Upper lobe of right lung (tissue), 1 donor: ENCODE measurements at places on chromosomes 2 and 18. TPM values are rescaled to one million over a fixed set of nuclear protein-coding genes. Genes with fewer than 3 reads are reported as not detected.

GRCh38 chr2:191152482-191153240 lies 1.9 kb upstream of the STAT4 start:
- DNase-seq, result no peak
- H3K36me3 ChIP-seq, result no peaks in the 10 kb centered on the region
- H3K27me3 ChIP-seq, result no peaks in the 10 kb centered on the region
- H3K4me3 ChIP-seq, result no peak overlapping the region
- H3K27ac ChIP-seq, result no peak overlapping the region

The FOXI3 gene
- not detected for total RNA-seq

- H3K36me3 ChIP-seq, result no peaks in the 10 kb centered on the region
- H3K4me3 ChIP-seq, result no peak overlapping the region
- H3K27ac ChIP-seq, result no peak overlapping the region
Observed at GRCh38 chr2:153519257-153519875, 40.8 kb upstream of the RPRM start.

The OST4 gene
- 248 TPM for total RNA-seq

DNA sequence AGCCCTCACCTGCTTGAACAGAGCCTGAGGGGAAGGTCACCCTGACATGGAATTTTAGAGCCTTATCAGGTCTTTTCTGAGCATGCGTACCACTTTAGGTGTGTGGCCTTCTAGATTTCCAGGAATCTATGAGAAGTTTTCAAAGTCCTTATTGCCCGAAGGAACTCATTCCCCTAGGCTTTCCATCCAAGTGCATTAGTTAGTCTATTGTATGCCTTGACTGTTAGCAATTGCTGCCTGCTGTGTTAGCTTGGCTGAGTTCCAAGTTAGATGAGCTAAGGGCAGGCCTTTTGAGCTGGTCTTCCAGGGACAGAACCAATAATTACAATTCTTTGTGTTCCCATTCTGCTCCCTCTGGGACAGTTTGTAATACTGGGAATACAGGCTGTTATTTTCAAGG lies 30.8 kb upstream of the PUM2 start:
- DNase-seq, result no peak
- no peak overlapping the region for H3K4me3 ChIP-seq
- peaks cover 3% of the 10 kb centered on the region for H3K4me1 ChIP-seq
- no peaks in the 10 kb centered on the region for H3K36me3 ChIP-seq

The RFTN2 gene
- 12.3 TPM for total RNA-seq

- H3K27ac ChIP-seq, result no peak overlapping the region
- H3K4me3 ChIP-seq, result no peak overlapping the region
- no peaks in the 10 kb centered on the region for H3K27me3 ChIP-seq
Observed at GRCh38 chr2:216850665-216851322, 9.1 kb downstream of the TNP1 start.

DNA sequence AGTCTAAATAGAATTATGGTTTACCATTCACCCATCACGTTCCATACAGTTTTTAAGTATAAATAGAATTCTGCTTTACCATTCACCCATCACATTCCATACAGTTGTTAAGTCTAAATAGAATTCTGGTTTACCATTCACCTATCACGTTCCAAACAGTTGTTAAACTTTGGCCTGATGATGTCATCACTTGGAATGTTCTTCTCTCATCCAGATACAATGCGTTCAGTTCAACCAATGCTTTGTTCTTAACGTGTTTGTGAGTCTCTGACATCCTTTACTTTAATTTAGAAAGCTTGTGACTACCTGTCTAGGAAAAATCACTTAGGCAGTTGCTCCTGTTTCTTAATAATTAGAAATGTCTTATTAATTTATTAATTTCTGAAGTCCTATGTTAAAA lies 236.3 kb upstream of the RASGRP3 start:
- H3K36me3 ChIP-seq, result no peaks in the 10 kb centered on the region
- no peak for DNase-seq
- peaks cover 4% of the 10 kb centered on the region for H3K4me1 ChIP-seq
- no peak overlapping the region for H3K4me3 ChIP-seq
- H3K27me3 ChIP-seq, result no peaks in the 10 kb centered on the region

DNA sequence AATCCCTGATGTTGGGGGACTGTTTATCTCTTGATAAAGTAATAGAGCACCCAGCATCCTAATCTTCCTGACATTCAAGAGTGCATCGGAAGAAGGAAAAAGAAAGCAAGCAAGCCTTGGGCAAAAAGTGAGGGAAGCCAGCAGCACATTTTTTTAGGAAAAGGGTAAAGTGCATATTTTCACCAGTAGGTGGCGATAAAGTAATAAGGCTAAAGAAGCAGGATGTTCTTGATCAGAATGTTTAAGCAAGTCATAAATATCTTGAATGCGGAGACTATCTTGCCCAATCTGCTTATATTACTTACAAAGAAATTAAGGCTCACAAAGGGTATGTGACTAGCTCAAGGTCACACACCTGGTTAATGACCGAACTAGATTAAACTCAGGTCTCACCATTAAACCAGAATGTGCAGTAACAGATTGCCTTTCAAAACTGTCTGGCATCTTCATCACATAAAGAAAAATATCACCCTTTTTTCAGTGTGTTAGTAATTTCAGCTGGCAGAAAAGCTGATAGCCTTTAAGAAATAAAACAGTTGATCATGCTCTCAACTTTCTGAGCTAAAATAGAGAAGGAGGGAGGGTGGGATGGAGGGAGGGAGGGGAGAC lies 83.8 kb downstream of the VIT start:
- peak overlapping the region; percentile 13 for H3K4me3 ChIP-seq
- H3K4me1 ChIP-seq, result no peaks in the 10 kb centered on the region
- no peak for DNase-seq
- no peak overlapping the region for H3K27ac ChIP-seq
- no peaks in the 10 kb centered on the region for H3K36me3 ChIP-seq

GRCh38 chr2:110800611-110801402 lies 68.4 kb downstream of the ACOXL start:
- DNase-seq, result no peak
- H3K4me3 ChIP-seq, result no peak overlapping the region
- H3K27me3 ChIP-seq, result no peaks in the 10 kb centered on the region

The SERPINE2 gene
- total RNA-seq, result 7.3 TPM

DNA sequence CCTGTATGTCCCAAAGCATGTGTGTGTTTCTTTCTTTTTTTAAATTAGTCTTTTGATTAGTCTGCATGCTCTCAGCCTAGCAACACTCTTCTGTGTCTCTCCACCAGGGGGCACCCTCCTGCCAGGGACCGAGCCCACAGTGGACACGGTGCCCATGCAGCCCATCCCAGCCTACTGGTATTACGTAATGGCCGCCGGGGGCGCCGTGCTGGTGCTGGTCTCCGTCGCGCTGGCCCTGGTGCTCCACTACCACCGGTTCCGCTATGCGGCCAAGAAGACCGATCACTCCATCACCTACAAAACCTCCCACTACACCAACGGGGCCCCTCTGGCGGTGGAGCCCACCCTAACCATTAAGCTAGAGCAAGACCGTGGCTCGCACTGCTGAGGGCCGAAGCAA lies 93.8 kb downstream of the NRP2 start:
- H3K4me1 ChIP-seq, result peaks cover 8% of the 10 kb centered on the region
- H3K27ac ChIP-seq, result no peak overlapping the region
- peak; percentile 67 for DNase-seq
- H3K27me3 ChIP-seq, result no peaks in the 10 kb centered on the region

The LYPD6 gene
- 0.29 TPM for total RNA-seq

The CNDP1 gene
- not detected for total RNA-seq

The CYP26B1 gene
- 3.8 TPM for total RNA-seq

The SIGLEC15 gene
- total RNA-seq, result 0.32 TPM

DNA sequence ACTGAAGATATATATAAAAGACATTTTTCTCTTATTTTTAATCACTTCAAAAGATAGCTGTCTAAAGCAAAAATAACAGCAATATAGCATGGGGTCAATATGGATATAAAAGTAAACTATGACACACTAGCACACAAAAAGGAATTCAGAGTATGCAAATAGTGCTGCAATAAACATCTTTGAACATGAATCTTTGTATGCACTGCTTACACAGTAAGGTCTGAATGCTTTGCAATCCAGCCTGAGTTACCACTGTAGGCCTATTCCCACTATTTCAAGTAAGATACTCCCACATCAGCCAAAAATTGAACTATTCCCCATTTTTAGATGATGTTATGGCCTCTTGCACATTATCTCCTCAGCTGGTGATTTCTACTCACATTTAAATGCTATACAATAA lies 27.4 kb upstream of the ERCC3 start:
- DNase-seq, result no peak
- no peak overlapping the region for H3K4me3 ChIP-seq
- H3K27me3 ChIP-seq, result no peaks in the 10 kb centered on the region
- H3K36me3 ChIP-seq, result peaks cover 94% of the 10 kb centered on the region

- peaks cover 34% of the 10 kb centered on the region for H3K27me3 ChIP-seq
- no peaks in the 10 kb centered on the region for H3K36me3 ChIP-seq
- no peaks in the 10 kb centered on the region for H3K4me1 ChIP-seq
- no peak overlapping the region for H3K4me3 ChIP-seq
Observed at GRCh38 chr18:72863754-72864153, 4.0 kb downstream of the NETO1 start.

- no peak overlapping the region for H3K4me3 ChIP-seq
- no peaks in the 10 kb centered on the region for H3K4me1 ChIP-seq
- DNase-seq, result no peak
- H3K36me3 ChIP-seq, result no peaks in the 10 kb centered on the region
- no peak overlapping the region for H3K27ac ChIP-seq
- no peaks in the 10 kb centered on the region for H3K27me3 ChIP-seq
Observed at GRCh38 chr2:75548036-75548573, 12.6 kb downstream of the EVA1A start.

The KCNG2 gene
- total RNA-seq, result 0.46 TPM

- H3K4me3 ChIP-seq, result no peak overlapping the region
- no peaks in the 10 kb centered on the region for H3K36me3 ChIP-seq
- peaks cover 7% of the 10 kb centered on the region for H3K4me1 ChIP-seq
- no peak overlapping the region for H3K27ac ChIP-seq
- no peak for DNase-seq
Observed at GRCh38 chr2:234630801-234631261, 133.9 kb upstream of the ARL4C start.

The IAH1 gene
- total RNA-seq, result 39.0 TPM

The ALPI gene
- total RNA-seq, result not detected

The OLA1 gene
- total RNA-seq, result 50.2 TPM

The LDAH gene
- total RNA-seq, result 17.9 TPM

DNA sequence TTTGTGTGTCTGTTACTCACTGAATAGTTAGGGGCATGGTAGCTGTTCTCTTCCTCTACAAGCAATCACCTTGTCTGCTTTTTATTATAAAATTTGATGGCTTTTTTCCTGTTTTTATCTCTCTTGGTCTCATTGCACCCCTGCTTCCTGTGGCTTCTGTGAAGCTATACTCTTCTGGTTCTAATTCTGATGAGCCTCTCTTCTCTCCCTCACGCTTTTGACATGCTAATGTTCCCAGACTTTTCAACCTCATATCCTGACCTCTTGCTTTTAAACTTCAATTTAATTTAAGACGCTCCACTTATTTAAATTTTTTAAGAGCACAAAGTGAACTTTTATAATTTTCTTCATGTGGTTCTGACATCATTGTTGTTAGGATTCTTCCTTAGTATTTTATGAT lies 361.4 kb downstream of the DLGAP1 start:
- no peak overlapping the region for H3K4me3 ChIP-seq
- H3K36me3 ChIP-seq, result no peaks in the 10 kb centered on the region

GRCh38 chr2:8549942-8550341 lies 131.9 kb upstream of the ID2 start:
- peaks cover 7% of the 10 kb centered on the region for H3K4me1 ChIP-seq
- H3K27ac ChIP-seq, result no peak overlapping the region
- DNase-seq, result no peak

DNA sequence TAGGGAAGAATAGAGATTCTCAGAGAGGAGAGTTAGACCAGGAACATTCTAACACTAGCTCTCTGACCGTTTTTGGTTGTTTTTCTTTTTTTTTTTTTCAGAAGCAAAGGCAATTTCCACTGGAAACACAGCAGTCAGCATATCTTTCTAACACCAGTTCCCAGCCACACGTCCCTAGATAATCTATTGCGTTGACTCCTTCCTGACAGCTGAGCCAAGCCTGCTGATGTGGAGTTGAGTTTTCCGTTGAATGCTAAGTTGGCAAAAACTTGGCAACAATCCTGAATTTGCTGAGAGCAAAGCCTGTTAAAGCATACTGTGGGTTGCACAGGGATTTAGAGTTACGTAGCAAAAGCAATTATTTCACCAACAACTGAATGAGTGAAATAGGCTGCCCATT lies 19.3 kb downstream of the GAD1 start:
- no peak overlapping the region for H3K4me3 ChIP-seq
- no peaks in the 10 kb centered on the region for H3K4me1 ChIP-seq
- H3K27me3 ChIP-seq, result no peaks in the 10 kb centered on the region
- H3K36me3 ChIP-seq, result no peaks in the 10 kb centered on the region
- no peak for DNase-seq
- H3K27ac ChIP-seq, result no peak overlapping the region
